Esophagus muscularis mucosa (tissue), 4 donors: ENCODE measurements at places on chromosomes 16 and 17. TPM values are rescaled to one million over a fixed set of nuclear protein-coding genes. Genes with fewer than 3 reads are reported as not detected.
A peak's percentile ranks its signal among the peaks of the same experiment; 100 is the strongest.

DNA sequence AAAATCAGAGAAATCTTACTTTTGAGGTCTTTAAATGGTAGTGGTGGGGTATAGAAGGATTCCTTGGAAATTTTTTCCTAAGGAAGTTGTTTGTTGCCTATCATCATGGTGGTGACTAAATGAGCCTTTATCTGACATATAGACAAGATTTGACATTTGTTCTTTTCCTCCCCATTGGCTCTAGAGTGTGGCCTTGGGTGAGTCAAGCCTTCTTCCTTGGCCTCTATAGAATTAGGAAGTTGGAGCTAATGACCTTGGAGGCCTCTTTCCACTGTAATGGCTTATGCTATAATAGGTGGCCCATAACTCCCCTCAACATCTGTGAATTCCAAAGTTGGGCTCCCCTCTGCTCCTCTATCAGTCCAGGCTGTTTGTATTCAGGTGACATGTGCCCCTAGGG, 79.1 kb upstream of the HNF1B start:
- DNase-seq: no peak

DNA sequence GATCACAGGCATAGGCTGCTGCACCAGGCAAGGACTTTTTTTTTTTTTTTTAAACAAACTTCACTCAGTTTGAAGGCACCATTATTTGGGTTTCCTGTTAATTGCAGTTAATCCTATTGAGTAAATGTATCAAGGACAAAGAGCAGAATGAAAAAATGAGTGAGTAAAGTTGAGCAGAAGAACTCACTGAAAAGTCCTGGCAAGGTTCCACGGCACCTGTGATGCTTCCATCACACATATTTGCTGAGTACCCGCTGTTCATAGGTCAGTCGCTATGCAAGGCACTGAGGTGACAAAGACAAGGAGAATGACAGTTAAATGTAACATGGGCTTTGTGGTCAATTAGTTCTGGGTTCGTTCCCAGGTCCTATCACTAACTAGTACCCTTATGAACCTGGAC, 670.0 kb downstream of the MAF start:
- no peak for DNase-seq

TSR1 gene
- 55.7 TPM for total RNA-seq

- no peak for DNase-seq
These were observed 331.7 kb downstream of the SOX9 start for GRCh38 chr17:72452286-72453173.

- no peak for DNase-seq
These were observed 38.2 kb downstream of the CMTM4 start for GRCh38 chr16:66658143-66658859.

DNA sequence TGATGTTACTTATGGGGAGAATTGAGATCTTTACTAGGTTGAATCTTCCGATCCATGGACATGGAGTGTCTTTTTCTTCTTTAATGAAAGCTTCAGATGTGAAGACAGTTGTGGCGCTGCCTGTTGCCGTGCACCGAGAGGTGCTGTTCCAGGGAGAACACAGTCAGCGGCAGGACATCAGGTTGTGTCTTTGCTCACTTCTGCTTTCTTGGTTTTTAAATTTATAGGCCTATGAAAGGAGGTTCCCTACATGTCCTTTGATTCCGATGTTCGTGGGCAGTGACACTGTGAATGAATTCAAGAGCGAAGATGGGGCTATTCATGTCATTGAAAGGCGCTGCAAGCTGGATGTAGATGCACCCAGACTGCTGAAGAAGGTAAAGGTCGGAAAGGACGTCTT, 49.8 kb downstream of the SEC14L1 start:
- no peak for DNase-seq

DNA sequence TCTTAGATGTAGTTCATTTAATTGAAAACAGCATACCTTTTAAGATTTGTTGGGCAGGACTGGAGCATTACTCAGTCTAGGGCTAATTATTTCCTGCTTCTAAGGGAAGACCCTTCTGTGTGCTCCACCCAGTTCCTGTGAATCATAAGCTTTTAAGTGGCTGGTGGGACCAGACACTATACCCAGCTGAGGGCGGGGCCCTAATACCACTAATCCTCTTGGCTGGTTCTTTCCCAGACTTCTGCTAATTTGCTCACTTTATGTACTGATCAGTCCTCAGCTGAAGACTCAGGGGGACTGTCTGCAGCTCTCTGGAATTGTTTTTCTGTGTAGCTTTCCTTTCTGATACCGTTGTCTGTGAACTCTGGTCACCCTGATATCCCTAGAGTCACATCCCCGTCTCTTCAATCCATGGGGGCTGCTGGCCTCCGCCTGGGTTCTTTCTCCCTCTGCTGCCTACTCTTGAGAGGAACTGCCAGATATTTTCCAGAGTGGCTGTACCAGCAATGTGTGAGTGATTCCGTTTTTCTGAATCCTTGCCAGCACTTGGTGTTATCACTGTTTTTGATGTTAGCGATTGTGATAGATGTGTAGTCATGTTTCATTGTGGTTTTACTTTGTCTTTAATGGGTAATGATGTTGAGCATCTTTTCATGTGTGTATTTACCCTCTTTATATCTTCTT, 35.1 kb downstream of the MFSD11 start:
- DNase-seq: no peak

- no peak for DNase-seq
These were observed 571 bp downstream of the CAVIN1 start for GRCh38 chr17:42422412-42422957.

DNA sequence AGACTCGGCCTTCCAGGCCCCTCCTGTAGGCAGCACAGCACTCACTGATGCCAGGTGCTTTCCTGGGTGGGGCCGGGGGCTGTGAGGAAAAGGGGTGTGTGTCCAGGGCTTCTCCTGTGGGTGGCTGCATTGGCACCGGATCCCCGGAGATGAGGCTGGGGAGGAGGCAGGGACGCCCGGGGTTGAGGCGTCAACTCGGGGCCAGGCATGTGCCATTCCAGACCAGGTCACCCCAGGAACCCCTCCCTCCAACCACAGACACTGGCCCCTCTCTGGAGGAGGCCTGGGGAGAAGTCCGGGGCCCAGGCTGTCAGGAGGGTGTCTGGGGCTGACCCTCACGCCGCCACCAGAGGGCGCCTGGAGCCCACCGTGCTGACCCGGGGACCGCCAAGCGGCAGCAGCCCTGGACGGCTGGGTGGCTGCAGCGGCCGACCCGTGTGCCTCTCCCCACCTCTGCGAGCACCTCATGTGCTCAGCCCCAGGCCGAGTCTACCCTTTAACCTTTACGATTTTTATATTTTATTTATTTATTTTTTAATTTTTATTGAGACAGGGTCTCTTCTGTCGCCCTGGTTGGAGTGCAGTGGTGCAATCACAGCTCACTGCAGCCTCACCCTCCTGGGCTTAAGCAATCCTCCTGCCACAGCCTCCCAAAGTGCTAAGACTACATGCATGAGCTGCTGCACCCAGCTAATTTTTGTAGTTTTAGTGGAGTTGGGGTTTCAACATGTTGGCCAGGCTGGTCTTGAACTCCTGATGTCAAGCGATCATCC, 3.2 kb upstream of the METRN start:
- no peak for DNase-seq

DNA sequence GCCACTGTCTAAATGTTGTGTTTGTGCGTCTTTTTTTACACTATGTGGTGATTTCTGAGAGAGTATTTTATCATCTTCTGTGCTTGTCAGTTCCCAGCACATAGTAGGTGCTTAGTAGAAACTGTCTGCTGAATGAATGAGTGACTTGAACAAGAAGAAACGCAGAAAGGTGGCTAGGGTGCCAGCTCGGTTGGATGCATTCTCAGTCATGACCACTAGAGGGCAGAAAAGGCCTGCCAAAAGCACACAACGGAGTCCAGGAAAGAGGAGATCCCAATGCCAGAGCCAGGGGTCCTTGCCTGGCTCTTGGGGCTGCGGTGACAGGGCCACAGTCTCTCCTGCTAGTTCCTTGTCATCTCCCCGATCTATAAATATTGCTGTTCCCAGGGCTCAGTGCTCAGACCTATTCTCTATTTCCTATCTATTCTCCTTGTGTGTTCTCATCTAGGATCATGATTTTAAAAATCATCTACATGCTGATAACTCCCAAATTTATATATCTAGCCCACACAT, 57.3 kb upstream of the CCL1 start:
- DNase-seq: no peak

GRCh38 chr17:82684228-82684841, 14.2 kb downstream of the RAB40B start:
- no peak for DNase-seq

TNP2 gene
- total RNA-seq: not detected

DNA sequence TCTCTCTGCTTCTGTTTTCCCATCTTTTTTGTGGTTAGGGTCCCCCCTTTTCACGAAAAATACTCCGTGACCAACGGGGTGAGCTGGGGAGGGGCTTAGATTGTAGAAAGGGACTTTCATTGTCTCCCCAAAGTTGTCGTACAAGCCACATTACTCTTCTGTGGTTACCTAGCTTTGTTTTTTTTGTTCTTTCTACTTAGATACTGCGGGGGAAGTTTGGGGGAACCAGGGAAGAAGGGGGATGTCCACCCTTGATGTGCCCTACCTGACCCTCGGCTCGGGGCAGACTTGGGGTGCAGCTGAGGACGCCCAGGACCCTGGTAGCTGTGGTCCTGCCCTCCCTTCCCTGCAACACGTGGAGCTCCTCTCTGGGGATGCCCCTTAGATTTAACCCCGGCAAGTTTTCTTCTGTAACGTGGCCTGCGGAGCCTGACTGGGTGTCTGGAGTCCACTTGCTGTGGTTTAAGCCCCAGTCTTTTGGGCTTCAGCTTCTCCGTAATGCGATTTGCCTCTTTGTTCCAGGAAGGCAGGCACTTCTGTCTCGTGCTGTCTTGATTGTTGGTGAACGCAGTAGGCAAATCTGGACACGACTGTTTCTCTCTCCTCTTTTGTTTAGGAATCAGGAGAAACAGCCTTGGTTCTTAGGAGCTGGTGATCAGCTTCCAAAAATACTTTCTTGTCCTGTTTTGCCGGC, 892 bp downstream of the ABCC1 start:
- no peak for DNase-seq

TSPOAP1 gene
- total RNA-seq: 19.0 TPM

GRN gene
- 250 TPM for total RNA-seq

- no peak for DNase-seq
These were observed 22.0 kb downstream of the TEX14 start for GRCh38 chr17:58669853-58670252.

DNA sequence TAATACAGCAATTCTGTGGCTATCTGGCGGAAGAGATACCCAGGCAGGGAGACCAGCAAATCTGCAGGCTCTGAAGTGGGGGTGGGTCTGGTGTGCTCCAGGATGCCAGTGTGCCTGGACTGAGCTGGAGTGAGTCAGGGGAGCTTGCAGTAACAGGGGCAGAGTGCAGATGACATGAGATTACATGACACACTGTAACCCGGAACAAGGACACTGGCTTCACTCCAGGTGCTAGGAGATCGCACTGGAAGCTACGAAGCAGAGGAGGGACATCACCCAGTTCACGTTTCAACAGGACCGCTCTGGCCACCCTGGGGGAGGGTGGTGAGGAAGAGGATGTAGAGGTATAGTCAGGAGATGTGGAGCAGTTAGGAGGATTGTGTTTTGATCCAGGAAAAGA, 475.6 kb downstream of the CDH13 start:
- no peak for DNase-seq

- DNase-seq: no peak
These were observed at the start of gene RARA for GRCh38 chr17:40309031-40309948. RARA (plus strand) TSS chr17:40309180; CDS start chr17:40331219, 22,039 bp downstream.

ACSM2A gene
- total RNA-seq: not detected

DNA sequence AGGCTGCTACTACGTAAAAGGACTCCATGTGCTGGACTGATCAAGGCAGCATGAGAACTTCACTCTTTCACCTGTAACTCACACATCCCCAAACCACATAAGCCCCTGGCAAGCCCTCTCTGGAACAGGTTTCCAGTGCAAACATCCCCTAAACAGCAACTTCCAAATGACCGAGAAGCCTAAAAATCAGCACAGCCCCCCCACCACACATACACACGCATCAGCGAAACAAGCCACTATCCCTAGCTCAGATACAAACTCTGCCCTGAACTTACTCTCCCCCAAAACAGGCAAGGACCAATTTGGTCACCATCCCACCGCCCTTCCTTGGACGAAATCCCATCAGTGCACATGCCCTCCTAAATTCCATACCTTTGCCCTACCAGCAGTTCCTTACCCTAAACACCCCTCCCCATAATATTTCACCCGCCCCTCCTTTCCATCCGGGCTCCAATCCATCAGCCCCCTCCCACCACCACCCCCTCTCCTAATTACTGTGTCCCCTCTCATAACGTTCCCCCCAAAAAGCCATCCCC, 735 bp downstream of the LSM12 start:
- no peak for DNase-seq

- no peak for DNase-seq
These were observed 246.2 kb downstream of the STX8 start for GRCh38 chr17:9329251-9329921.

GRCh38 chr16:56109205-56109604, 82.1 kb upstream of the GNAO1 start:
- peak; percentile 64 for DNase-seq

- DNase-seq: peak; percentile 93
These were observed 5.4 kb upstream of the NFATC3 start for GRCh38 chr16:68079626-68080344.

DNA sequence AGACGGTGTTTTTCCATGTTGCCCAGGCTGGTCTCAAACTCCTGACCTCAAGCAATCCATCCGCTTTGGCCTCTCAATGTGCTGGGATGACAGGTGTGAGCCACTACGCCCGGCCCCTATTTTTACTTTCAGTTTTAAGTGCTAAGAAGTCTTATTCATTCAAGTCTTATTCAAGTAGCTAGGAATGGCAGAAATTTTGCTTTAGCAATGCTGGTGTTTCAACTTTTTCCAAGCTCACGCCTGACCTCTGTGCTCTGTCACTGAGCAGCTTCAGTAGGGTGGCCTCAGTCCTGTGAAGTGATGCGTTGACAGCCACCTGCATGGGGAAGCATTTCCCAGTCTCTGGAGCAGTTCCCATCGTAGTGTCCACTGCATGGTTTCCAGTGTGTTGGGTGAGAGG, 12.9 kb downstream of the ZNF750 start:
- DNase-seq: no peak

GRCh38 chr16:80585764-80586163, 45.0 kb downstream of the DYNLRB2 start:
- DNase-seq: no peak
